ENCODE measurements at places on chromosomes 2 and 18.

GRCh38 chr18:57002627-57003026 is 144.3 kb upstream of the BOD1L2 start:
- DNase-seq, result no peak

- DNase-seq, result no peak
Measured at GRCh38 chr2:28354920-28355520, 37.6 kb upstream of the FOSL2 start.

DNA sequence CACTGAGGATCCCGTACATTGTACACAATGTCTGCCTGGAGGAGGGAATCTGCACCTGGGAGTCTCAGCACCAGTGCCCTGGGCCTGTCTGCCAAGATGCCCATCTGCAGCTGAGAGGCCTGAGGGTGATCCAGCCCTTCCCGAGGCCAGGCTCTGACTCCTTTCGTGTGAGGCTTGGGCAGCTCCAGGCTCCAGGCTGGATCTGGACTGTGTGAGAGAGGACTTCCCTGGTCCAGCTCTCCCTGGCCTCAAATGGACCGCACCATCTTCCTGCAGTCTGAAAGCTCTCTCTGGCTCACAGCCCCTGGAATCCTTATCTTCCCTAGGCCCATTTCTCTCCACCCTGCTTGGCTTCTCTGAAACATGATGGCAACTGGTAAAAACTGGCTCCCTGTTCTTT is 324.6 kb downstream of the DYSF start:
- no peak for DNase-seq

DNA sequence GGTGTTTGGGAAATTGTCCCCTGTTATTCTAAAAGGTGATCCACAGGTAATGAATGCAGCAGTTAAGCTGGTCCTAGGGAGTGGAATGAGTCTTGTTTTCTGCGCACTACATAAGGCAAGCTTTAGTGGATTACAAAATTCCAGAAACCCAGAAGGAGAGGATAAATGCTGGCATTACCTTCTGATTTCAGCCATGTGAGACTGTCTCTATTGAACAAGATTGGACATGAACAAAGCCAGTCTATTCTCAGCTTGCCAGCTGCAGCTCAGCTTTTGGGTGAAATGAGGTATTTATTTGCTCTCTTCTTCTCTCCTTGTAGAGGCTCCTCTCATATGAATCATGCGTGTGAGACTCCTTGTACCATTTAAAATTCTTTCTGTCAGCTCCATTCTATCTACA is 944.9 kb downstream of the CNTNAP5 start:
- DNase-seq, result no peak

GRCh38 chr18:28161608-28162599 is 15.0 kb downstream of the CDH2 start:
- DNase-seq, result peak; percentile 80

GRCh38 chr2:128421286-128421685 is 102.6 kb upstream of the HS6ST1 start:
- DNase-seq, result no peak

DNA sequence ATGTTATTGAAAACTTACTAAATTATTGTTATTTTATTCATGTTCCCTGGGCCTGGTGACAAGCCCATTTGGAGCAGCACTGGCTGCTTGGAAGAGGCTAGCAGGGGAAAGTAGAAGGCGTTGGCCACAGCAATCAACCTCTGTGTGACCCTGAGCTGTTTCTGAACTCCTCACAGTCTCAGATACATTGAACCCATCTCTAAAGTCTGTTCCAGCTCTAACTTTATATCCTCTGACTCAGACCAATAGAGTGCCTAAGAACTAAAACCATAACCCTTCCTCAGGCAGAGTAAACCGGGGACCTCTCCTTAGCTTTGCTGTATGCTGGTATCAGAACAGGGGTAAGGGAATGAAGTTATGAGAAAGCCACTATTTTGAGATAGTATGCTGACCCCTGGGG is 96.4 kb upstream of the NOL4 start:
- DNase-seq, result no peak

DNA sequence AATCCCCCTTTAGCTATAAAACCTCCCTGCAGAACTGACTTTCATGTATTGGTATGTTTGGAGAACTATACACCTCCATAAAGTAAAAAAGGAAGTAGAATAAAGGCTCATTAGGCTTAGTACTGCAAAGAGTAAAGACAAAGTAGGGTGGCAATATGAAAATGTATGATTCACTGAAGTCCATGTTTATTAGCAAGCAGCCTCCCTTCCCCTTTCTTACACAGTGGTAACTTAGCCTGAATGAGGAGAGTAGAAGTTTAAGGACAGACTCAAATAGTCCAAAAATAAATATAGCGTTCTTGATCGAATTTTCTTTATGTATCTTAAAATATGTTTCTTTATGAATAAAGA is 1.5 kb downstream of the ZNF804A start:
- DNase-seq, result no peak

DNA sequence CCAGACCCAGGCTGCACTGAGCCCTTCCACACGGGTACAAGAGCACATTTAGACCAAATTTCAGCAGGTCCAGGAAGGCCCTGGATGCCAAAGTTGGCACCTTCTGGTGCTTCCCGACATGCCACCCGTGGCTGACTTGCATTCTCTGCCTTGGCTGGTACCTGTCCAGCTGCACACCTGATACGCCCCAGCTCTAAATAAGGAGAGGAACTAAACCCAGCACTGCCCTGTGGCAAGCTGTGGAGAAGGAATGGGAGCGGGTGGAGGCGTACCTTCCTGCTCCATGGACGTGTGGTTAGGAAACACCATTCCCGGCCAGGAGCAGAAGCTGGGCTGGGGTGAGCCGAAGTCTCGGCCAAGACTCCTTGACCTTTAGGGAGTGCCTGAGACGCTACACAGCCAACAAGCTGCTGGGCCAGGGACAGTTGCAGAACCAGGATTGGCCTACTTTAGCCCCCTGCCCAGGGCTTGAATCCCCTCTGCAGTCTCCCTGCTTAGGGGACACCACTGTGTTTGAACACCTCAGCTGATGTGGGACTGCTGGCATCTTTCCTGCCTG is 86.5 kb upstream of the TAF1B start:
- peak; percentile 32 for DNase-seq

GRCh38 chr2:5074733-5075132 is 617.5 kb upstream of the SOX11 start:
- no peak for DNase-seq

DNA sequence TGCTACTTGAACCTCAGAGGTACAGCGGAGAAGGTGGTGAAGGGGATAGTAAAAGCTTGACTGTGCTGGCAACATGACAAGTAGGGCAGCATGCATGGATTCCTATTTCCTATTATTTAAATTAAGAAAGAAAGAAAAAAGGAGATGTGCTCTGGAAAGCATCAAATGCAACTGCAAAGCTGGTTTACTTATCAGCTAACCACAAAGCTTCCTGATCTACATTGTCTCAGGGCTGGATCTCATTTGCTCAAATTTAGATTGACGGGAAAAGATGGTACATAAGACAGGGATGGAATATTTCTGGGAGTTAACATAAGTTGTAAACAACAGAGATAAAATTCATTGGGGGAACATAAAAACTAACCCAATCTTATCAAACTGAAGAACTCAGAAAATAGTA is 178.0 kb downstream of the RIT2 start:
- DNase-seq, result no peak

DNA sequence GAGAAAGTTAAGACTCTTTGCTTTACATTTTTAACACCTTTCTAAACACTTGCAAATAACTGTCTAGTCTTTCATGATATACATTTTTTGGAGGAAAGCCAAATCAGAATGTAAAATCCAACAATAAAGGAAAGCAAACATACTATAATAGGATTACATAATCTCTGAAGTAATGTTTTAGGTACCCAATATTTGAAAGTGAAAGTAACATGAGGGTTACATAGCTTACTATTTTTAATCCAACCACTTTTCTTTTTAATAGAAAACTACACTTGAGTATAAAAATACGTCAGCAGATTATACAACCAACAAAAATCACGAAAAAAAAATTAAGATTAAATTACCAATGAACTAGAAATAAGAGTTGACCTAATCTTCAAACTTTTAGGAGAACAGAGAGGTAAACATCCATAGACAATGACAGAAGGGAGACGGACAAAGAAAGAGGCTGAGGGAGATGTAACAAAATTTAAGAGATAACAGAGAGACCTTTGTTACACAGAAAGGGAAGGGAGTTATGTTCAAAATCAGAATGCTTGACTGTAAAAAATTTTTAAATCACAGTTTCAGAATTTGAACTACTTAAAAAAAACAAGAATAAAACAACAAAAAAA is 150.0 kb downstream of the IKZF2 start:
- no peak for DNase-seq

DNA sequence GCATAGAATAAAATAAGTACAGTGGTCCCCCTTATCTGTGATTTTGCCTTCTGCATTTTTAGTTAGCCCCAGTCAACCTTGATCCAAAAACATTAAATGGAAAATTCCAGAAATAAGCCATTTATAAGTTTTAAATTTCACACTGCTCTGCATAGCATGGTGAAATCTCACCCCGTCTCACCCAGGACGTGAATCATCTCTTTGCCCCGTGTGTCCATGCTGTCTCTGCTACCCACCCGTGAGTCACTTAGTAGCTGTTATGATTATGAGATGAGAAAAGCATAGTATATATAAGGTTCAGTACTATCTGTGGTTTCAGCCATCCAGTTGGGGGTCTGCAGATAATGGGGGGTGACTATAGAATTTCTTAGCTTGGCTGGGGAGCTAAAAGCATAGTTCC is 67.3 kb downstream of the RHBDD1 start:
- peak; percentile 92 for DNase-seq

DNA sequence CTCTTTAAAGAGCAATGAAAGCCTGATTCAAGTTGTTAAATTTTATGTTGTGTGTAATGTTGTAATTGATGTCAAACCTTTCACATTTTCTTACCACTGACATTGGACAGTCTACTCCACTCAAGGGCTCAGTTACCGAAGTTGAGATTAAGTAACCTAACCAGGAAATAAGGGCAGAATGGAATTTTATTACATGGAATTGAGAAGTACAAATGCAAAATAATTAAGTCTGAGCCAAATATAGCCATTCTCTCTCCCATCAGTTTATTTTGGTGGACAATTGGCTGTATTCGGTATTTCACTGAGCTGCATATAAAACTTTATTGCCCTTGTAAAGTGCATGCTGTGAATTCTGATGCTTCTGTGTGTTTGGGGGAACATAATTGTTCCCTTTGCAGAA is 231.5 kb downstream of the TTC32 start:
- DNase-seq, result no peak

GRCh38 chr2:197707316-197708213 is 2.4 kb downstream of the MARS2 start:
- peak; percentile 67 for DNase-seq

DNA sequence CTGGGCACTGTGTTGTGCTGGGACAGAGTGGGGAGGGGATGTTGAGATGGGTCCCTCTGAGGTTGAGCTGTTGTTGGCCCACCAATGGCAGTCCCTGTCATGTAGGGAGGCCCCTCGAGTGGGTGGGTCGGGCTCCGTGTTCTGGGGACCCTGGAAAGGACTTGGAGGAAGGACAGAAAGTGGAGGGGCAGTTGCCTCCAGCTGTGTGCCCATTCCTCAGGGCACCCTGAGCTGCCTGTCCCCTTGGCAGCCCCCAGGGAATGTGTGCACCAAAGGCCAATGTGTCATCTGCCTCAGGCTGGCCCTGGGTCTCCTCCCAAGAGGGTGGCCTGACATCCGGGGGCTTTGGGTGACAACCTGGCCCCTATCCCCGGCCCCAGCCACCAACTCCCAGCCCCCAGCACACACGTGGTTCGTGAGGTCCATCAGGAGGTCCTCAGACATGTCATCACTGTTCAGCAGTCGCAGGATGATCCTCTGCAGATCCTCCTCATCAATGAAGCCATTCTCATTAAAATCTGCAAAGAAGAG is 57.7 kb downstream of the CIB4 start:
- no peak for DNase-seq

DNA sequence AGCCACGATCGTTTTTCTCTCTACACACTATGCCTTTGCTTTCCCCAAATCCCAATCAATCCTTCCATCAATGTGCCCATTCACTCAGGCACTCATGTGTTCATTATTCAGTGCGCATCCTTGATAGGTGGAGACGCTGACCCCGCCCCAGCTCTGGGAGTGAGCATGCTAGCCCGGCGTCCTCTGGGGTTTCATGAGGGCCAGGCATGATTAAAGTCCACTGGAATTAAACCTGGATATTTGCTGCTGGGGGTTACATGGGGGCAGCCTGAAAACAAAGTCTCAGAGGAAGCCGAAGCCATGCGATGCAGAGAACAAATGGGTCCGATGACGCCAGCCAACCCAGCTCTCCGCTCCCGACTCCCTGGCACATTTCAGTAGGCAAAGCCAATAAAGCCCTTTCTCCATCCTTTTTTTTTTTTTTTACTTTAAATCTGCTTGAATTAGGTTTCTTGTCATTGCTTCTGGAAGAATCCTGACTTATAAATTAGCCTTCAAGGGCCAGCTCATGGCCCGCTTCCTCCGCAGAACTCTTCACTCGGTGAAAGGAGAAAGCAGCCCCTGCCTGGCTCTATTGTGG is 316.4 kb upstream of the ID2 start:
- no peak for DNase-seq

DNA sequence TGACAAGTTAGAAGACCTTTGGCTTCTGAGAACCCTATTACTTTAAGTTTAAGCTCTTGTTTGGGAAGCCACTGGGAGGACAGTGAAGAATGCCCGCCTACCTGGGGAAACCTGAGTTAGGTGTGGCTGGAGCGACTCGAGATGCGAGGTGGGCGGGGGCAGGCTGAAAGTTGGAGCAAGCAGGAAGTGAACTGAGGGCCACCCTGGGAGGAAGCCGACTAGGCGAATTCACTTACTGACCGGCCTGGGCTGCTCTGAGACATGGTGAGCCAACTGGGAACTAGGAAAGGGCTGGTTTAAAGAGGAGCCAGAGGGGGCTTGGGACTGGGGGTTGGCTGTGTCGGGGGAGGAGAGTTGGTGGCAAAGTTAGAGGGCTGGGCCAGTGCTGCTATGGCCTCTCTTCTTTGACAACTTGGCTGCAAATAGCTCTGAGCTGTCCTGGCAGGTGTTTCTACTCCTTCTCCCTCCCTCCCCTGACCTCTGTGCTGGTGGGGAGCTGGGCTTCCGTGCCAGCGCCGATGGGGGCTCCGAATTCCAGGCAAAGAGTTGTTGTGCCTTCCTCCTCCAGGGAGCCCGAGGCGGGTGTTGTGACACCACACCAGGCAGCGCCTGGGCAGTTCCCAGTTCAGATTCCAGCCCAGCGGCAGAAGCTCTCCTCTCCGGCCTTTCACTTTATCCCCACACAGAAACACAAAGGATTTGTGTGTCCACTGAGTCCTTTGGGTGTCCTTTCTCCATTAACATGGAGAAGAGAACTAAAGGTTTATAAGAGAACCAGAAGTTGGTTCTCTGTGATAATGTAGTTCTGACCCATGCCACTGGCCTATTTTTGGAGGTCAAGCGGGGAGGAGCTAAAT is at the start of gene VAMP8:
VAMP8 (plus strand) TSS at position 201 of the 857 bp plus-strand sequence; CDS start at position 262, 61 bp downstream.
- DNase-seq, result peak; percentile 91

- peak; percentile 100 for DNase-seq
Measured at GRCh38 chr2:29747786-29748470, 173.5 kb downstream of the ALK start.

GRCh38 chr2:3125761-3126130 is 251.9 kb downstream of the EIPR1 start:
- DNase-seq, result no peak

Measured in epithelial cell of esophagus (primary cell).